Mammary epithelial cell (primary cell): ENCODE measurements at places on chromosomes 2 and 18. TPM values are rescaled to one million over a fixed set of nuclear protein-coding genes. Genes with fewer than 3 reads are reported as not detected.

DNA sequence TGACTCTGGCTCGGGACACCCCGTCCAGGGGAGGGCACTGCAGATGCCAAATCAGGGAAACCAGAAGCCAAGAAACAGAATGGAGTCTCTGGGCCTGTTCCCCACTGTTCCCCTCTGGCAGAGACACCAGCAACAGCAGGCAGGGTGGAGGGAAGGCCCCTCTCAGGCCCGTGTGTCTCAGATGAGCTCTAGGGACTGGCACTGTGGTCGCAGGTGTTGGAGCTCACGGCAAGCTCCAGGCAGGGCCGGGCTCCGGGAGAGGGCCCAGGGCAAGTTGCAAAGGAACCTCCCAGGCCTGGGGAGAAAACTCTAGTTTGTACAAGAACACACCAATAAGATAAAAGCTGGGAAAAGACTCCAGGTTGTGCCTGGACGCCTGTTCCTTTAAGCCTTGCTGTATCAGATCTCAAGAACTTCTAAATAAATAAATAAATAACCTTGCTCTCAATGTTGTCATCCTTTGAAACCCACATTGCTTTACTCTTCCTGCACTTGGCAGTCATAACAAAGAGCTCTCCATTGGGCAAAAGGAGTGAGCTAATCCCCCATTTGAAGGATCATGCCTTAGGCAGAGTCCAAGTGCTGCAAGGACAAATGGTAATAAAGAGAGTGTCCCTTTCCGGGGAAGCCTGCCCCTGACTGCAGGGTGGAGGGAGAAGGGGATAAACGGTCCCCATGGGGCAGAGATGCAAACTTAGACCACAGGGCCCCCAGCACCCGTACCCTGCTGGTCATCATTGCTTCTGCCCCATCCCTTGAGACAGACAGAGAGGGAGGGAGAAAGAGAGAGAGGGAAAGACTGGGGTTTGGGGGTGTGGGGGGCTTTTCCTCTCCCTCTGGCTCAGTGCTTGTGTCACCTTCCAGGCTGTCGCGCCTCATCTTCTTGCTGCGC is 33.3 kb downstream of the CNGA3 start:
- DNase-seq = peak; percentile 34

GRCh38 chr2:188306271-188306670 is 14.6 kb downstream of the GULP1 start:
- no peak for DNase-seq

DNA sequence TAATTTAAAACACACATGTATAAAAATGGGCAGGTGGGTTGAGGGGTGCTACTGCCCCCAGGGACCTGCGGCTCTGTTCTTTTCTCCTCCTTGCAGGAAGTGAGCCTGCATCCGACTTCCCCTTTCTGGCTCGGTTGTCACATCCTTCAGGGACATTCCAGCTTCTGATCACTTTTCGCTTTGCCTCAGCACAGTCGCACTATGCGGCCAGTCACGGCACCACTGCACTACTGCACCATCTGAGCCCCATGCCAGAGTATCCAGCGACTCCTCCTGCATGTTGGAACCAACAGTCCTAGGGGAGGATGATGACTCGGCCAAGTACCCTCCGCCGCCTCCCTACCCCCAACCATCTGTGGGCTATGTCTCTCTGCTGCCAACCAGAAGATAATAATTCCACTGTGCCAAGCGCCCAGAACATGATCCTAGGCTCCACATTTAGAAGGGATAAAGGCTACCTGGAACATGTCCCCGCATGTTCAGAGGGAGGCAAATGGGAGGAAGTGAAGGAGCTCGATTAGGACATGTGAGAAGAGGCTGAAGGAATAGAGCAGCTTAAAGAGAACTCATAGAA is 17.6 kb downstream of the CDC42EP3 start:
- DNase-seq = peak; percentile 86

- no peak for DNase-seq
These were observed 267.6 kb downstream of the CD226 start for GRCh38 chr18:69680123-69680522.

- DNase-seq = no peak
These were observed 141.9 kb upstream of the SALL3 start for GRCh38 chr18:78837754-78838153.

GRCh38 chr18:41881285-41881684 is 73.7 kb upstream of the PIK3C3 start:
- peak; percentile 75 for DNase-seq

DNA sequence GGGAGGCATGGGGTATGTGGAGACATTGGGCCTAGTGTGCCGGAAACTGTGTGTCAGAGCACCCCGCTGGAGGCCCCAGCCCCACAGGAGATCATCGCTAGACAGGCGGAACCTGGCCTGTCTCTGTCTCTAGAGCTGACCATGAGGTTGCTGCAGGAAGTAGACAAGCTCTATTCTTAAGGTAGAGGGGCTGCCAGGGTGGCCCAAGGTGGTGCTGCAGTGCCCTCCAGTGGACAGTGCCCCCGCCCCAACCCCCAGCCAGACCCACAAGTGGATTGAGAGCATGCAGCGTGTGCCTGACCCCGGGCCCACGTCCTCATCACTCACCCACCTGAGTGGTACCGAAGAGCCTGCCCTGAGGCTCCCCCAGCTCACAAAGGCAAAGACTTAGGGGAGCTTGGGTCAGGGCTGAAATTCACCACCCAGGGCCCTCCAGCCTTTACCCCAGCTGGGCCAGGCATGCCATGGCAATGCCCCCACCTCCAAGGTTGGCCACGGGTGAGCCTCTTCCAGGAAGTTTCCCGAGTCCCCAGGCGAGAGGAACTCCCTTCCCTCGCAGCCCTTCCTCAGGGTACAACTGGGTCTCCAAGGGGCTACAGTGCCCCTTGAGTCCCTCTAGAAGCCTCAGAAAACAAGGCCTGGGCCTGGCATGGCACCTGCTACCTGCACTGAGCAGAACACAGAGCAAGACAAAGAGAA is 155.0 kb downstream of the TTC32 start:
- no peak for DNase-seq

DNA sequence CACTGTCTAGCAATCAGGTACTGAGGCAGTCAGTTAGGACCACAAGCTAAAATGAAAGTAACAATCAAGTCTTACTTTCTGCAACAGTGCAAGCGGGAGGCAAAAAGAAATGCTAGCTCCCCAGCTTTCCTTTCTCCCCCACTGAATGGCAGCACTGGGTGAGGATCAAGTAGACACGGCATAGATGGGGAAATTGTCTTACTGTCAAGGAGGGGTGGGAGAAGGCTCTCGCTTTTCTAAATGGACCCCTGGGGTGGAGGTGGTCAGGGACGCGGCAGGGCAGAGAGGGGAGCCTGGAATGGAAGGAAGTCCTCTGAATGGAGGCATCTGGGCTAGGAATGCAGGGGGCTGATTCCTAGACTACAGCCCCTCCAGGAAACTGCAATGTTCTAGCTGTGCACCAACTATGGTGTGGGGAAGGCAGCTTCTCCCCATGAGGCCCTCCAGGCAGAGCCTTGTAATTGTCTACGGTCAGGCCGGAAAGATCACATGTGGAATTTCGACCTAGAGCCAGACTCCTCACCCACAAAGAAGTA is 24.3 kb downstream of the METTL8 start:
- peak; percentile 37 for DNase-seq

HS1BP3 gene
- 20.5 and 25.3 TPM in 2 replicates for total RNA-seq

GRCh38 chr2:28224648-28225472 is 167.8 kb upstream of the FOSL2 start:
- DNase-seq = peak; percentile 67

GRCh38 chr2:174577967-174578589 is 19.5 kb downstream of the WIPF1 start:
- DNase-seq = peak; percentile 41
